ENCODE measurements at places on chromosomes 4 and X. TPM values are rescaled to one million over a fixed set of nuclear protein-coding genes. Genes with fewer than 3 reads are reported as not detected.

- DNase-seq = no peak
Observed at GRCh38 chr4:112942077-112942476, 107.4 kb upstream of the ANK2 start.

DNA sequence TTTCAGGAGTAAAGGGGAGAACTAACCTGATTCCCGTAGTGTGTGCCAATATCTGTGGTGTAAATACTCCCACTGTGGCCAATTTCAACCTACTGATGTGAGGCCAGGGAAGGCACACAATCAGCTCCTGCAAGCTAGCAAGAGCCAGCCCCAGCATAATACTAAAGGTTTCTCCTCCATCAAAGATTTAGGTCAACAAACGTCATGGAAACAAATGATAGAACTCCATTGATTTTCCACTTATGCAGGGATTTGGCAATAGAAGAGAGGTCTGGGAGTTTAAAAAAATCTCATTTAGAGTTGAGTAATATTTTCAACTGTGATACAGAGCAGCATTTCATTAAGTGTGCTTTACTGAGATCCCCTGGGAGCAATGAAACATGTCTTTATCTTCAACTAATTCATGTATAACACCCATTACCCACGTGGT is 15.8 kb upstream of the VEGFD start:
- no peak for DNase-seq

DNA sequence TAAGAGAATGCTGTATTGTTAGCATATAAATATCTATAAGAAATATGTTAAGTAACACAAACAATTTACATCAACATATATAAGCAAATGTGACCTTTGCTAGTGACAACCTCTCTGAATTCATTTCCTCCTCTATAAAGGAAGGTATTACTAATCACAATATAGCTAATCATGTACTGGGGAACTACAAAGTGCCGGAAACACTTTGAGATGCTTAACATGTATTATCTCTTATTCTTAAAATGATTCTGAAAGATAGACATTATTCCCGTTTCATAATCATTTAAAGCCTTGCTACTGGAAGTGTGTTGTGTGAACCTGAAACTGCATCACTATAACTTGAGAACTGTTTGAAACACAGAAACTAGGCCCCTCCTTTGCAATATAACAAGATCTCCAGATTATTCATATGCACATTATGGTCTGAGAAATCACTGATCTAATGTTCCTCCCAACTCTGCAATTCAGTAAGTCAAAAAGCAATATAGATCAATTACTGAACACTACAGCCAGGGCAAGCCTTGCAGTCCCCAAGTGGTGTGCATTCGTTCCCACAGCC is 54.0 kb downstream of the KLHL8 start:
- DNase-seq = no peak

DNA sequence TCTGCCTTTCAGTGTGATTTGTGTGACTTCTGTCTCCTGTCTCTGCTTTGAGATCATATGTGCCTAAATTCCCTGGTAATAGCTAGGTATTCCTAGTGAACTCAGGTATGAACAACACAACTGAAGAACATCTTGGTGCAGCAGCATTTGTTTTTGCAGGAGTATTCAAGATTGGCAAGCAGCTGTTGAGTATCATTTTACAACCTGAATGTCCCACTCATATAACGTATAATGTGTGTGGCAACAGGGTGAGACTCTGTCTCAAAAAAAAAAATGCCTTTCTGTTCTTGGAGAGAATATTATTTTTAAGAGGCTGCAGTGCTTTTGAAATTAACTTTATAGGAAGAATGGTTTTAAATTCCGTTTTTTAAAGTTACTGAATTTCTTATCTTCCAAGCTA is 7.7 kb downstream of the LSM6 start:
- DNase-seq = no peak

GRCh38 chrX:29281078-29281742 is 694.0 kb downstream of the IL1RAPL1 start:
- no peak for DNase-seq

Gene SOWAHB
- 0.12 TPM for total RNA-seq
